ENCODE measurements at places on chromosomes 16 and 17. TPM values are rescaled to one million over a fixed set of nuclear protein-coding genes. Genes with fewer than 3 reads are reported as not detected.

The HLF gene
- polyA plus RNA-seq, result 0.03 TPM

DNA sequence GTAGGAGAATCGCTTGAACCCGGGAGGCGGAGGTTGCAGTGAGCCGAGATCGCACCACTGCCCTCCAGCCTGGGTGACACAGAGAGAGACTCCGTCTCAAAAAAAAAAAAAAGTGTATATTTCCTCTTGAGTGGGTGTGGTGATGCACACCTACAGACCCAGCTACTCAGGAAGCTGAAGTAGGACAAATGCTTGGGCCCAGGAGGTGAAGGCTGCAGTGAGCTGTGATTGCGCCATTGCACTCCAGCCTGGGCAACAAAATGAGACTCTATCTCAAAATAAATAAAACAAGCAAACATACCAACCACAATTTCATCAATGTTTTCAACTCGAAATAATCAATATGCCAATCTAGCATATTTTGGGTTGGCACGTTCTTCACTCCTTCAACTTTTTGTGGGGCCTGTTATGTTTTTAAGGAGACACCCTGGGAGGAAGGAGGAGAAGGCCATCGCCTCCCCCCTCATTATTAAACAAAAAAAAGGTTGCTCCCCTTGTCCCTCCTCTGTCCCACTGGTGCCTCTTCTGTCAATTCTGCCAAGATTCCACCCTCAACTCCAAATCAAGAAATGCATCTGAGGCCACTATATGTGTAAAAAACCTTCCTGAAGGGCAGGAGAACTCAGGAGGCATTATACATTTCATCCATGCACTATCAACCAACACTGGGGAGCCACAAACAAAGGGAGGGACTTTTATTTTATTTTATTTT is 52.4 kb upstream of the ATF7IP2 start:
- DNase-seq, result no peak

The EZH1 gene
- 42.9 TPM for polyA plus RNA-seq

The OTOP2 gene
- polyA plus RNA-seq, result not detected

- no peak for DNase-seq
Observed at GRCh38 chr16:22400900-22401299, 26.5 kb upstream of the CDR2 start.

DNA sequence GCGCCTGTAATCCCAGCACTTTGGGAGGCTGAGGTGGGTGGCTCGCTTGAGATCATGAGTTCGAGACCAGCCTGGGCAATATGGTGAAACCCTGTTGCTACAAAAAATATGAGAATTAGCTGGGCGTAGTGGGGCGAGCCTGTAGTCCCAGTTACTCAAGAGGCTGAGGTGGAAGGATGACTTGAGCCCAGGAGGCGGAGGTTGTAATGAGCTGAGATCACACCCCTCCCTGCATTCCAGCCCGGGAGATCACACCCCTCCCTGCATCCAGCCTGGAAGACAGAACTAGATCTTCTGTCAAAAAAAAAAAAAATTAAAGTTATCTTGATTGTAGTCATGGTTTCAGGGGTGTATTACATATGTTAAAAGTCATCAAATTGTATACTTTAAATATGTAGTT is 26.8 kb upstream of the GLG1 start:
- DNase-seq, result no peak

- DNase-seq, result no peak
Observed at GRCh38 chr17:41586863-41587495, at the start of gene KRT14. Gene KRT14, minus strand, starts transcription at chr17:41586895. Its CDS starts 61 bp downstream, at chr17:41586834.

The CNGB1 gene
- 0.05 TPM for polyA plus RNA-seq

DNA sequence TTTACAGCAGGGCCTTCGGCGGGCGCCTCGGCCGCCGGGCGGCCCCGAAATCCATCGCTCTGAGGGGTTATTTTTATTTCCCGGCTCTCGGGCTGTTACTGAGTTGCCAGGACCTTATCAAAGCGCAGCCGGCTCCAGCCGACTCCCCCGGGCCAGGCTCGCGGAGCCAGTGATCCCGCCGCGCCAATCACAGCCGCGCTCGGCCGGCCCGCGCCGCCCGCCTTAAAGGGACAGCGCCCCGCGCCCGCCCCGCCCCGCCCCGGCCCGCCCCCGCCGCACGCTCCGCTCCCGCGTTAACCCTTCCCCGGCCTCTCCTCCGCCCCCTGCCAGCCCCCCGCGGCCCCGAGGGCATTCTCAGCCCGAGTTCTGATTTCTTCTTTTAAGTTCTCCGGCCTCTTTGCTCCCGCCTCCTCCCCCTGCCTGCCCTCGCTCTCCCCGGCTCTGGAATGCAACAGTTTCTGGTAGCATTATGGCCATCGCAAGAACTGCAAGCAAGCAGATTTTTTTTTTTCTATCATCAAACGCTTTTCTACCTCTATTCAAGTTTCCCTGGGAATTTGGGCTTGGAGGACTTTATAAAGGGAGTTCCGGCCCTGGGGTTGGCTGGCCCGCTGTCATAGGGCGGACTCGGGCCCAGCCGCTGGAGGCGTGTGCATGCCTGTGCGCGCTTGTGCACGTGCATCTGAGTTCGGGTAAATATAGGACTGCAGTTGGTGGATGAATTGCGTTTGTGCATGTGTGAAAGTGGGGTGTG is at the start of gene AXIN2:
Gene AXIN2 (minus strand): TSS at position 197 of the 754 bp plus-strand sequence. CDS start 3,028 bp downstream, outside the sequence.
- peak; percentile 100 for DNase-seq

The MSLN gene
- 0.19 TPM for polyA plus RNA-seq

DNA sequence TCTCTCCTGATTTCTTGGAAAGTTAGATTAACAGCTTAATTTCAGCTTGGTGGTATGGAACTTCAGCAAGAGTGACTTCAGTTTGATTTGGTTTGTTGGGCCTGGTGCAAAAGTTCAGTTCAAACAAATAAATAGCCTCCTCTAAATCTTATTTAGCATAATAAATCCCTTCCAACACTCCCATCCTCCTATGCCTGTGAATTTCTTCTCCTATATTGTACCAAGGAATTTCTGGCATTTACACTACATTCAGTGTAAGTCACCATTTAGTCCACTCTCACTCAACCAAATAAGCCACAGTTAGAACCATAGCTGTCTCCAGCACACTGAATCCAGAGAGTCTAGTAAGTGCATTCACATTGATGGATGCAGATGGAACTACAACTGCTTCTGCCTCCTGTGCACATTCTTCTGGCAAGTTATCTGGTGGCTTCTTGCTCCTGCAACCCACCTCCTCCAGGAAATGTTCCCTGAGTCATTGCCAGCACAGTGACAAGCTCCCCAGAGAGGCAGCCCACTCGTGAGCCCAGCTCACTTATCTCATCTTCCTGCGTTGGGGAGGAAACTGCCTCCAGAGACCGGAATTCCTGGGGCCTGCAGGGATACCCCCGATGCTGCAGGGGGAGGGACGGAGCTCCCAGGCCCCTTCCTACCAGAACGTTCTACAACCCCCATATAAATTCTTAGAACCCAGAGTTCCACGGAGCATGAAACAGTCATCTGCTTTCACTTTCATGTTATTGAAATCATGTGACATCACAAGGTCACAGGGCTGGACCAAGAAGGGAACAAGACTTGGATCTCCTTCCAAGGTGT is 318.3 kb downstream of the PHKB start:
- DNase-seq, result no peak

GRCh38 chr17:75637143-75637538 is 3.9 kb downstream of the SMIM5 start:
- DNase-seq, result no peak

The COTL1 gene
- 59.5 TPM for polyA plus RNA-seq

DNA sequence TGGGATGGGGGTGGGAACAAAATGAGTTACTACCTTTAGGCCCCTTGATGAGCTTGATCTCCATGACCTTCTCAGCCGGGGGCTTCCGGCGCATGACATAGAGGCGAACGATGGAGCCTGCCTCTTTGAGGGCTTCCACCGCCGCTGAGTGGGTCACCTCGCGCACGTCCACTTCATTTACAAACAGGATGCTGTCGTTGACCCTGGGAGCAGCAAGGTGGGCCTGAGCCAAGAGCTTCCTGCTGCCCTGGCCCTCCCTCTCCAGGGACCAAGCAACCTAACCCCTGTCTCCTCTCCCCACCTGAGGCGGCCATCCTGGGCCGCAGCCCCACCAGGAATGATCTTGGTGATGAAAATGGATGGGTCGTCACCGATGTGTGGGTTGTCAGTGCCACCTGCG is 16.2 kb downstream of the DLG4 start:
- DNase-seq, result no peak

- DNase-seq, result no peak
Observed at GRCh38 chr17:74815550-74816370, 39.6 kb upstream of the NAT9 start.

DNA sequence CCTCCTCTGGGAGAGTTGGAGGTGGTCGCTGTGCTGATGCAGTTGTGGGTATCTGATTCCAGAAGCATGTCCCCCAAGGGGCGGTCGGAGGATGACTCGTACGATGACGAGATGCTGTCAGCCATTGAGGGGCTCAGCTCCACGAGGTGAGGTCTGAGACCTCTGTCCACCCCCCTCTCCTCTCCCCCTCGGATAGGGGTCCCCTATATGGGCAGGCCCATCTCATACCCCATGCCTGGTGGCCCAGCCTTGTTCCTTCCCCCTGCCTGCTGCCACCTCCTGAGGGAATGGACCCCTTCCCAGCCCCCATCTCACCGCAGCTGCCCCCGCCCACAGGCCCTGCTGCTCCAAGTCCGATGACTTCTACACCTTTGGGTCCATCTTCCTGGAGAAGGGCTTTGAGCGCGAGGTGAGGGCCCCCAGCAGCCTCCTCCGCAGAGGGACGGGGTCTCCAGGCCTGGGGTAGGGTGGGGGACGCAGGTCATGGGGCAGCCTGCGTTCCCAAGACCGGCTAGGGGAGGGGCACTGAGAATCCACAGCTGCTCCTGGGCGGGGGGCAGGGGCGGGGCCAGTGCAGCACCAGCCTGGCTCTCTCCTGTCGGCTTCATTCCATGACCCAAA is 39.2 kb downstream of the ADCY7 start:
- peak; percentile 23 for DNase-seq

- no peak for DNase-seq
Observed at GRCh38 chr16:86338403-86339115, 171.8 kb upstream of the FOXF1 start.

DNA sequence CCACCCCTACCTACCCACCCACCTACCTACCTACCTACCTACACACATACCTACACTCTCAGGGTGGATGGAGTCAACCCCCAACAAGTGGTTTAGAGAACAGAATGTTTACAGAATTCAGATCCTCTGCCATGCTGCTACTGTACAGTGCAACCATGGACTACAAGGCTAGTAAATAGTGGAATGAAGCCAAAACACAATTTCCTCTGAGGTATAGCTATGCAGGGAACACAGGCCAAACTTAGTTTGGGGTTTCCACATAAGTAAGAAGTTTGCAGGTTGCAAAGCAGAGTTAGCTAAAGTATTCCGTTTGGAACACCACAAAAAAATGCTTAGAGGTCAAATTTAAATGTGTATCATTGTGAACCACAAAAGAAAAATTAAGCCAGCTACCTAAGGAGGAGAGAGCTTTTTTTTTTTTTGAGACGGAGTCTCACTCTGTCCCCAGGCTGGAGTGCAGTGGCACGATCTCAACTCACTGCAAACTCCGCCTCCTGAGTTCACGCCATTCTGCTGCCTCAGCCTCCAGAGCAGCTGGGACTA is 2.7 kb upstream of the AP1G1 start:
- no peak for DNase-seq

DNA sequence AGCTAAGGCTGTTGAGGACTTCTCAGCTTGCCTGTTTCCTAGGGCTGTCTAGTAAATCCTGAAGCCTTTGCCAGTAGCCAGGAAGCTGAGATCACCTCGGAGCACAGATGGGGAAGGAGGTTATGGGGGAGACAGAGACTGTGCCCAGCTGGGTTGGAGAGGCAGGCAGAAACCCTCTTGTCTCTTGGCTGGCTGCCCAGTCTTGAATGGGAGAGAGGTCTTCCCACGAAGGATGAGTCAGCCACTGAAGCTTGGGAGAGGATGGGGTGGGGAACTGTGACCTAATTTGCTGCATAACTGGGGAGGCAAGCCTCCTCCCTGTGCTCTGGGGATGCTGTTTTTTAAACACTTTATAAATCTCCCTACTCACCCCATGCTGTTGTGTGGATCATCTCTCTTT is 69.8 kb downstream of the SHISA9 start:
- DNase-seq, result peak; percentile 34

GRCh38 chr16:62272035-62272434 is 235.8 kb upstream of the CDH8 start:
- DNase-seq, result no peak

DNA sequence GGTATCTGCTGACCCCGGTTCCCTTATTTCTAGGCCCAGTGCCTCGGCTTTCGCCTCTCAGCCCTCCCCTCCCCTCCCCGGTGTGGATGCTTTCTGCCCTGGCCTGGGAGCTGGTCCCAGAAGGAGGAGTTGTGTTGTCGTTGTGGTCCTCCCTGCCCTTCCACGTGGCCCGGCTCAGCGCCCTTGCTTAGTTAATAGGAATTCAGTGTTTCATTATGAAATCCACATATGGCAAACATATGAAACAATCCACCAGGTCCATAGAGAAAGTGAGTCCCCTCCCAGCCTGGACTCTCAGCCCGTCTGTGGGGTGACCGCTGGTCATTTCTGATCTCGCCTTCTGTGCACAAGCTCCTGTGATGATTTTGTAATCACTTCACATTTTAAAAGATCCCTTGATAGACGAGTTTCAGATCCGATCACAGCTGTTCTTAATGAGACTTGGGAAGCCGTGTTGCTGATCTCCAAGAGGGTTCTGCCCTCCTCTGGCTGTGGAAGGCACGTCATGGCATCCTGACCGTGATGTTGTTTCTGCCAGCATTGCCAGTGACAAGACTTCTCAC is 112.1 kb downstream of the BANP start:
- peak; percentile 87 for DNase-seq

DNA sequence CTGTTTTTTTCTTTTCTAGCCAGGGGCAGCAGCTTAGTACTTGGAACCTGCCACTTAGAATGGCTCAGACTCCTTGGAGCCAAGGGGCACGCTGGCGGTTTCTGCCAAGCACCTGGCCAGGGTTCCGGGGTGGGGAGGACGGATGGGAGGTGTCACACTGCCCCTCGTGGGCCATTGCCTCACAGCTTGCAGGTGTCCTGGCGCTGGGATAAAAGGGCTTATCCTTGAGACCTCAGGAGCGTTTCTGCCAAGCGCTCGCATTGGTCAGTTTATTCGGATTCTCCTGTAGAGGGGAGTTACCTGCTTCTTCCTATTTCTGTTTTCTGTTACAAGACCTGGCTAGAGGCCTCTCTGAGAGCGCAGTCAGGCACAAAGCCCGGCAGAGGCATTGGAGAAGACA is 234.6 kb downstream of the MSI2 start:
- DNase-seq, result no peak

- no peak for DNase-seq
Observed at GRCh38 chr17:61302953-61303816, 96.5 kb upstream of the TBX2 start.

The HOXB13 gene
- polyA plus RNA-seq, result not detected

The CA7 gene
- polyA plus RNA-seq, result 0.12 TPM

DNA sequence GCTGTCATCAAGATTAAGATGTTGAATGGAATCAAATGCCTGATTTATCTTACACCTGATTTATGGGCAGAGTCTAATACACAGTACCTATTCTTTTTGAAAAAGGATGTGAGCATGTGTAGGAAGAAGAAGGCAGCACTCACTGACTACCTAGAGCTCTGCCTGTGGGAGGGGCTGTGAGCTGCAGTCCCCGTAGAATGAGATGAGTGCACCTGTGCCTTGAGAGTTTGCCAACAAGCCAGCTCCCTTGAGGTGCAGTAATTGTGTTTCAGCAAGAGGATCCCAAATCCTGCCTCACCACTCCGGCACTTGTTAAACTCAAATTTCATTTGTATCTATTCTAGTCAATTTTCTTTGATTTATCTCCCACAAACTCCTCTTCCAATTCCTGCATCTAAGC is 46.0 kb downstream of the CDH11 start:
- no peak for DNase-seq

- DNase-seq, result no peak
Observed at GRCh38 chr16:55379371-55379770, 55.4 kb downstream of the IRX6 start.

GRCh38 chr17:70503449-70503848 is 334.1 kb downstream of the KCNJ2 start:
- DNase-seq, result no peak

The CPNE7 gene
- 3.9 TPM for polyA plus RNA-seq

The CENPX gene
- 255 TPM for polyA plus RNA-seq

Measured in SK-N-SH (cell line).